ENCODE measurements at places on chromosomes 12 and 14.

DNA sequence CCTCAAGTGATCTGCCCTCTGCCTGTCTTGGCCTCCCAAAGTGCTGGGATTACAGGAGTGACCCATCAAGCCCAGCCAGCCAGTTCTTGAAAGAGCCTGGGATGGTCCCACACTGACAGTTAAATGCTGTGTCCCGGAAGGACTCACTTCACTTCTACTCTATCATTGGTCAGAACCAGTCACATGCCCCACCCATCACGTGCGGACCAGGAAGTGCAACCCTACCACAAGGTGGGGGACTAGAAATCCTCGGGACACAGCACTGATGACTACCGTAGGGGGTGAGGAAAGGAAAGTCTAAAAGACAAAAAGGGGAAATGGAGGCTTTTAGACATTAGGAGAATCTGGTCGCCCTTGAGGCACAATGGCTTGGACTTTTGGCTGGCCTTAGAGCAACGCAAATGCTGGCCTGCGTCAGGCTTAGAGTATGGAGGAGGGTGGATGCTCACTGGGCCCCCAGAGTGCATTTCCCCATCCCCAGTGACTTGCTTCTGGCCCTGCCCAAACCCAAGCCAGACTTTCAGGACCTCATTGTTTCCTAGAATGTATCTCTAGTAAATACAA is 207.7 kb downstream of the TTC8 start:
- no peak for DNase-seq

GRCh38 chr12:107891967-107892366 is 117.5 kb downstream of the ASCL4 start:
- DNase-seq: no peak

- no peak for DNase-seq
These were observed 36.2 kb upstream of the SOCS2 start for GRCh38 chr12:93536111-93536765.

- DNase-seq: no peak
These were observed 3.3 kb upstream of the C1QL4 start for GRCh38 chr12:49340095-49340870.

GRCh38 chr14:69355607-69356281 is 42.4 kb downstream of the ERH start:
- peak; percentile 50 for DNase-seq

DNA sequence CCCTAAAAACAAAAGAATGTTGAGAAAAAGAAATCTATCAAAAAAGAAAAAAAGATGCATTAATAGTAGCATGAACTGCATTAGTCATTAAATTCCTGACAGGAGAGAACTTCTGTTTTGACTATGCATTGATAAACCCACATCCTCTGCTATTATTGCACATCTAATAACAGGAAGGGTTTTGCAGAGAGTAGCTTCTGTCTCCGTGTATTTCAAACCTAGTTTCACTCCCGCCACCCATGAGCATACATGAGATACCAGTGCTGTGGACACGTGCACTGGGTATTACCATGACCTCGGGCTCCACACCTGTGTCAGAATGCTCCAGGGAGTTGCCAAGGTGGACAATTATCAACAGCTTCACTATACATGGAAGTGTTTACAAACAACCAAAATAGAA is 449.1 kb upstream of the SOX5 start:
- no peak for DNase-seq

- DNase-seq: no peak
These were observed 4.5 kb upstream of the EEA1 start for GRCh38 chr12:92933606-92934005.
